ENCODE measurements at places on chromosomes 2 and 18.

DNA sequence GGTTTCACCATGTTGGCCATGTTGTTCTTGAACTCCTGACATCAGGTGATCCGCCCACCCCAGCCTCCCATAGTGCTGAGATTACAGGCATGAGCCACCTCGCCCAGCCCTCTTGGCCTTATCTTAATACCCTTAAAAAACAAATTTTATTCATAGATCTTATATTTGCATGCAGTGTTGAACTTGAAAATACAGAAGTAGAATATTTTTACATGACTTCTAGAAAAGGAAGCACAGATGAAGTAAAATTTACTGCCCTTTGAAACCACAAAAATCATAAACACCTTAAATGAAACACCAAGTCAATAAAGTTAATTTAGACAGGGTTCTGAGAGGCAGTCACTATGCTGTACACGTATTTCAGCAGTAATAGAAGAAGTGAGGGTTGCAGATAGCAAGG is 145.7 kb downstream of the CERS6 start:
- no peak for DNase-seq

GRCh38 chr2:17242813-17243485 is 275.3 kb downstream of the RAD51AP2 start:
- no peak for DNase-seq

DNA sequence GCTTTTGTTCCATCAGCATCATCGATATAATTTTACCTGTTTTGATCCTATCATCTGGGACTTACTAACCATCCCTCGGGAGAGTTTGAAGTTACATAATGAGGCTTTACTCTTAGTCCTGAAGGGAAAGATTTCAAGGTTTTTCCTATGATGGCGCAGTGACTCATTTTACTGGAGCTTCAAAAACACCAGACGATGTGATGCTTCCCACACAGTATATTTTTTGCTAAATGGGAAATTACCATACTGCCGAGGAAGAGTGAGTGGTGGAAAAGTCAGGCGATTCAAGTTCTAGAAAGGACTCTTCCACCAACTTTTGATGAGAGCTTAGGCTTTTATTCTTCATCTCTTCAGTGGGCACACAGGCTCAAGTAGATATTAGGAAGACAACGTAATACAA is 44.6 kb upstream of the GCG start:
- DNase-seq: no peak

DNA sequence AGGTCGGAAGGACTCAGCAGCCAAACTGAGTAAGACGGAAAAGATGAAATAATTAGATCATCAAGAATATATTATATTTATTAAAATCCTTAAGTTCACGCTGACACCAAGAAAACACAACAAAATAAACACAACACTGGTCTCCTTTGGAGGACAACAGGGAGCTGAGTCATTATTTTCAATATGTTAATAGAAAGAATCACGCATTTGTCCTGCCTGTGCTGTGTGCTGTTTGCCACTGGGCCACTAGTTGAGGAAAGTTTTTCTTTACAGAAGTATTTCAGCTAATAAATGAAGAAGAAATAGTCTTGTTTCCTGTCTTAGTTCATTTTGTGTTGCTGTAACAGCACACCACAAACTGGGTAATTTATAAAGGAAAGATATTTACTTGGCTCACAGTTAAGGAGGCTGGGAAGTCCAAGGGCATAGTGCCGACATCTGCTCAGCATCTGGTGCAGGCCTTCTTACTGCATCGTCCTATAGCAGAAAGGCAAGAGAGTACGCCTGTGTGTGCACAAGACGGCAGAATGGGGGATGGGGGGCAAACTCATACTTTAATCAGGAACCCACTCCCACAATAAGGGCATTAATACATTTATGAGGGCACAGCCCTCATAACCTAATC is 88.0 kb downstream of the TCF7L1 start:
- no peak for DNase-seq

GRCh38 chr2:186695081-186695756 is 1.4 kb downstream of the FAM171B start:
- no peak for DNase-seq

DNA sequence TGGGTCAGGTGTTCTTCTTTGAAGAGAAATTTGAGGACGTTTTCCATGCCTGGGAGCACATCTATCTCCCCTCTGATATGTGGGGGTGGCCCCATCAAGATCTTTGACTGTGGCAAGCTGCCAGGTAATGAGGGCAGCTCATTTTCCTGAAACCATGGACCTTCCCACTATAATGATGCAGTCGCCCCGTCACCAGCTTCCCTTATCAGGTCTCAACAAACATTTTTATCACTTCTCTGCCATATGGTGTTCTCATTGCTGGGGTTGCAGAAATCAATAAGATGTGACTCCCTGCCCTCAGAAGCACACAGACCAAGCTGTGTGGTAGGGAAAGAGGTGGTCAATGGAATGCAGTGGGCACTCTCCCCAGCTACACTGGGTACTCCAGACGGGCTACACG is 48.4 kb upstream of the B3GNT7 start:
- DNase-seq: no peak

DNA sequence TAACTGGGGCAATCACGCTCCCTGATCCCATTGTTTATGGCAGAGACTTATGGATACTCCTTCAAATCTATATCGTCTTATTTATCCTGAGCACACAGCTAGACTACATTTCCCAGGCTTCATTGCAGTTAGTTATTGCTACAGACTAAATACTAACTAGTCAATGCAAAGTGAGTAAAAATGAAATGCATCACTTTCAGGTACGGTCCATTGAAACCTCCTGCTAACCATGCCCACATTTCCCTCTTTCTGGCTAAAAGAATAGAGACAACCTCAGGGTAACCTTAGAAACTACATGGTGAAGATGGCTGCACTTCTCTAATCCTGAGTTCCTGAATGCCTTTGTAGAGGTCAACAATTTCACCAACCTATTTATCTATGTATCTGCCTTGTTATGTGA is 437.4 kb downstream of the EPHA4 start:
- DNase-seq: no peak

GRCh38 chr2:108013305-108013704 is 27.0 kb downstream of the SLC5A7 start:
- DNase-seq: no peak

- DNase-seq: no peak
Measured at GRCh38 chr2:73244580-73244979, 10.5 kb downstream of the CCT7 start.

GRCh38 chr2:61617610-61618009 is 79.5 kb upstream of the XPO1 start:
- DNase-seq: no peak

DNA sequence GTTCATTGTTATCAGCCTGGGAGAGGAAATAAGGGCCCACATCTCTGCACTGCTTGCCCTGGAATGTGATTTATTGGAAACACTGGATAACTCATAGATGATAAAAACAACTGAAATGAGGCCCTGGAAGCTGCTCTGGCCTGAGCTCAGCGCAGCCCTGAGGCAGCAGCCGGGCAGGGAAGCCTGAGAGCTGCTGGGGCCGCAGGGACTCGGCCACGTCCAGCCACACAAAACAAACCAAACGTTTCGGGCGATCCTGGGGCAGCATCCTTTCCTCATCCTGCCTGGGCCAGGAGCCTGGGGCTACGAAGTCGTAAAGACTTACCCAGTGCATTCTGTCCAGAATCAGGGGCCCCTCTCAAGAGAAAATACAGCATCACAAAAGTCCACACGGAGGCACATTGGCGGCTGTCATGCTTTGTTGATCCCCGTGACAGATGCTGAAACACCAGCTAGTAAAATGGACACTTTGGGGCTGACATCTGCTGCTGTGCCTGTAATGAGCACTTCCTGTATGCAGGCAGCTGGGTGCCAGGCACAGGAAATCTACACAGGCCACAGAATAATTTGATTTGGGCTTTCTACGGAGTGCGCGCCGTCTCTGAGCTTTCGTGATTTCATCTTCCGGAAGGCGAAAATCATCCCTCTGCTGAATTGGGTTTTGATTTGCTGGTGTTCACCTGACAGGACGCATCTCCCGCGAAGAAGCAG is 250.6 kb downstream of the EIPR1 start:
- no peak for DNase-seq

DNA sequence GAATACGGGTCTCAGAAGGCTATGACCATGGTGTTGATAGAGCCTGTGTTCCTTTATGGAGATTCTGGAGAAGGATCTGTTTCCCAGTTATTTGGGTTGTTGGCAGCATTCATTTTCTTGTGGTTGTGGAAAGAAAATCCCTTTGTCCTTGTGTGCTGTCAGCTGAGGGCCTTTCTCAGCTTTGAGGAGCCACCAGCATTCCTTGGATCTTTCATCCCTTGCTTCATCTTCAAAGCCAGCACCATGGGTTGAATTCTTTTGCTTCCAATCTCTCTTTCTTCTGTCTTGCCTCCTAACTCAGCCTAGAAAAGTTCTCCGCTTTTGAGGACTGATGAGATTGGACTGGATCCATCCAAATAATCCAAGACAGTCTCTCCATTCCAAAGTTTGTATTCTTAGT is 103.2 kb upstream of the MMADHC start:
- no peak for DNase-seq

- no peak for DNase-seq
Measured at GRCh38 chr2:64875368-64875767, 113.8 kb upstream of the SLC1A4 start.

DNA sequence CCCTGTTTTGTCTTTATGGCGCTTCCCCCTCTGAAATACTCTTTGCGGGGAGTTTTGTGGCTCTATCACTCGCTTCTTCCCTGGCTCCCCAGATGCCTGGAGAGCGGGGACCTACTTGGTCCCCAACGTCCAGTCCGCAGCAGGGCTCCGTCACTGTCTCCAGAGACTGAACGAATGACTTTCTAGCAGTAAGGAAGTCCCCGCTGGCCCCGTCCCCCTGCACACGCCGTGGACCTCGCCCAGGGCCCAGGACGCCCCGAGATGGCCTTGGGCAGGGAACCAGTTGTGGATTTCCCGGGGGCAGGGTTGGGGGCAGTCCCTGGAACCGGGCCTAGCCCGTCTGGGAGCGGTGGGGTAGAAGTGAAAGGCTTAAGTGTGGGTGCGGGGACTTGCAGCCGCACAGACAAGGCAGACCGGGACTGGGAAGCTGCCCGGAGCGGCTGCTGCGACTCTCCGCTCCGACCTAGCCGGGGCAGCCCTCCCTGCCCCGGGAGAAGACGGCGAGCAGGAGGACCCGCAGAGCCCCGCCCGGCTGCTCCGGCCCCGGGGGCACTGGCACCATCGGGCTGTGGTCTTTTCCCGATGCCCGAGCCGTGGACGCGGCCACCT is 821 bp upstream of the EPHA4 start:
- no peak for DNase-seq

- no peak for DNase-seq
Measured at GRCh38 chr18:10074110-10074509, 160.3 kb downstream of the VAPA start.

- no peak for DNase-seq
Measured at GRCh38 chr2:138600732-138601457, 99.3 kb downstream of the SPOPL start.

- DNase-seq: no peak
Measured at GRCh38 chr18:70683263-70683662, 394.4 kb downstream of the SOCS6 start.

DNA sequence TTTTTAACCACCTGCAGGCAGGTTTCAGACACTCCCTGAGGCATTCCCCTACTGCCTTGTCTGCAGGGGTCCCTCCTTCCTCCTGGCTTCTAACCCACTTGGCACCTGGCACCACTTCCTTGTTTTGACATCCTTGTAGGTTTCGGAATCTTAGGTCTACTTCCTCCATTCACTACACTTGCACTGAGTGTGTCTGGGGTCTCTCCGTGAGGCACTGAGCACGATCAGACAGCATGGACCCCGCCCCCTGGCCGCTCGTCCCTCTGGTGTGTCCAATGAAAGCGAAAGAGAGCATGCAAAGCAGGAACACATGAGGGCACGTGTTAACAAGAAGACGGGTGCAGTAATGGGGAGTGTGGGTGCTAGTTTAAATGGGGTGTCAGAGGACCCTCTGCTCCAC is 63.8 kb downstream of the HAUS1 start:
- DNase-seq: peak; percentile 38

DNA sequence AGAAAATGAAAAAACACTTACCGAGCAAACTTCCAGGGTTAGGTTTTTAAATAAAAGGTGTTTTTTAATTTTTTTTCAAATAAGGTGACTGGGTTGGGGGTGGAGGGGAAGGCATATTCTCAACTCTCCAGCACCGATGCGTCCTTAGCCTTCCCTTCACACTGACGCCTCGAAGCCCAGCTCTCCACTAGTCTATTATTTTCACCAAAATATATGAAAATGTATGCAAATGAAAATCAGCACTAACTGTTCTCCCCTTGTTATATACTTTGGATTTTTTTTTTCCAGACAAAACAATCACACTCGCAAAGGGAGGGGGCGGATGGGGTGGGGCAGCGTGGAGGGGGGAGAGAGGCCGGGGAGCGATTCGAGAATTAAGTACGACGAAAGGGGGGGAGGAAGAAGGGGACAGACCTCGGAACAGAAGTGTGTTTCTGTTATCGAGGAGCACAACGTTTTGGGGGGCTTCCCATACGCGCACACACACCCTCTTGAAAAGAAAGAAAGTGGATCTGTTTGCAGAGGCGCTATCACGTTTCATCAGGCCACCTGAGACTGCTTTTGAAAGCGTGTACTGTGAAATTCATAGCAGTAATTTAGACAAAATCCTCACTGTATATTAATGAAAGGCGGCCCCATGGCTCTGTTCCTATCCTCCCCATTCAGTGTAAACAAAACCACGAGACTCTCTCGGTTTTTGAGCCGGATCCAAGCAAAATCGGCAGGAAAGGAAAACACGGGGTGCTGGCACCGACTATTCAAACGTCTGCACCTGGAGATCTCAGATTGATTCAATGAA is 2.4 kb upstream of the POU3F3 start:
- no peak for DNase-seq

GRCh38 chr2:159497256-159497655 is 119.1 kb downstream of the BAZ2B start:
- peak; percentile 77 for DNase-seq

DNA sequence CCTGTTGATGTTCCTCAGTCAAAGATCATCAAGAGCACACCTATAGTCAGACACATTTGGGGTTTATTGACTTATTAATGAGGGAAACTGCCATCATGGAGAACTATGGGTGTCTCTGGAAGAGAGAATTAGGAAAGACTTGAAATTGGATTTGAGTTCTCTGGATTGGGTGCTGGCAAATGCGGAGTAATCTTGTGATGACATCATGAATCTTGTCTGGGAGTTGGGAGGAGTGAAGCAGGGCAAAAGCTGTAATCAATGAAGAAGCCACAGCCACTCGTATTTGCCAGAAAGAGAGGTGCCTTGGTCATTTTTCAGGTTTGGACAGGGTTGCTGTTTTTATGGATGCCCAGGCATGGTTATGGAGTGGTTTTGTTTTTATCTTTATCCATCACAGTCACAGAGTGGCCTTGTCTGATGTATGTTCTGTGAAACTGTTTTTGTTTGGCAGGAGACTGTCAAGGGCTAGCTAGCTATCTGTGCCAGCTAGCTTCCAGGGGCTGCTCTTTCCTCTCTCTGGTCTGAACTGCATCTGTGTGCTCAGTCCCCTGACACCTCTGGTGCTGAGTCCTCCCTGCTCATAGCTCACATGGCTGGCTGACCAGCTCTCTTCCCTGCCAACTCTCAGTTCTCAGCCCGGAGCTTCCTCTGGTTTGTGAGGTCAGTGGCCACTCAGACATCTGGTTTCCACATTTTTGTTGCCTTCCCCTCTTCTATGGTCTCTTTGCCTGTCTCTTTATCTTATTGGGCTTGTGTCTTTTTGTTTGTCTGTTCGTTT is 193.4 kb upstream of the RMP24 start:
- DNase-seq: no peak

Data from LoVo (cell line).